ENCODE measurements at places on chromosomes 2 and 18.

DNA sequence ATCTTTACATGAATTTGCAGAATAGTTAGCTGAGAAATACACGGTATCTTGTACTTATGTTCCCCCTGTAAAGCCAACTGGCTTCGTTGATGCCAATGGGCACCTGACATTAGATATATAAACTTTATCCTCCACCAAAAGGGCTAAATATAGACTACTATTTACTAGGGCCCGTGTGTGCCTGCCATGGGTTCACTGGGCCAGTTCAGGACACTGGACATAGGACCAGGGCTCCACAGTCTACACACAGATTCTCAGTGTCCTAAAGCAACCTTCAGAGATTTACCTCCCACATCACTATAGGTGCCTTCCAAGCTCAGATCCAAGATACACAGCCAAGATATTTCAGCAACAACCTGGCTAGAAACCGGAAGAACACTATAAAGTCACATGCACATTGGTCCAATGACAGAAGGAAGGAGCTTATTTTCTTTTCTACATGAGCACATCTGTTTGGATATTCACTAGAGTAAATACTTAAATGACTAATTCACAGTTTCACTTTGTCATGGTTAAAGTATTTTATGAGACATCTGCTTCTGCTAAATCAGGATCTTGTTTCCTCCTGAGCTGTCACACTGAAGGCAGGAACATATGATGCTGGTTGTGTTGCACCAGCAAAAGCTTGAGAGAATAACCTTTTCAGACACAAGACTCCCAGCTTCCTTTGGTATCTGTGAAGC, 95.1 kb downstream of the MYO5B start:
- no peak for DNase-seq

GRCh38 chr2:236171680-236172254, 3.6 kb upstream of the GBX2 start:
- DNase-seq, result no peak

DNA sequence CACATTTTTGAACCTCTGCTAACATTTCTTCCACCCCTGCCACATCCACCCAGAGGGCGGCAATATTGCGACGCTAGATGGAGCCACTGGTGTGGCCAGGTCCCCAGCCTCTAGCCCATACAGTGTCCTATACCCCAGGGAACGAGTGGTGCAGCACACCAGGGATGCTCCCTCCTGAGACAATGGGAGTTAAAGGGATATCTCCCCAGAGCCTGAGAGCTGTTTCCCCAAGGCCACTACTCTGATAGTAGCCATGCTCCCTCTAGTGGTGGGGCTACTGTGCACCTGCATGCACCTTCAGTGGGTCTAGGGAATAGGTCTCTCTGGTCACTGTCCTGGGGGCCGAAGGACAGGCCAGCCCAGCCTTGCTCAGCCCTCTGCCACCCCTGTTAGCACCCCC, 336.4 kb upstream of the FSHR start:
- no peak for DNase-seq

DNA sequence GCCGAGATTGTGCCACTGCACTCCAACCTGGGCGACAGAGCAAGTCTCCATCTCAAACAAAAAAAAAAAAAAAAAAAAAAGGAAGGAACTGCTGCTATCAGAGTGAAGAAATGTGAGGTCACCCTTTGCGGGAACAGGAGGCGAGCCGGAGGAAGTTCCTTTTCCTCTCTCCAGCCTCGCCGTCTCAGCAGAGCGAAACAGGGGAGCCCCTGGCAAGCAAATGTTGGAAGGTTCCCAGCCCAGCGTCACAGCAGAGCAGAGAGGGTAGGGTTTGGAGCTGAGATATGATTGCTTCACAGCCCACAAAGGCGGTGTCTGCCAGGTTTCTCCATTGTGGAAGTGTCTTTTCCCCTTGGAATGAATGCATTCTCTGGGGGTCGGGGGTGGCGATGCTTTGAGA, 28.5 kb downstream of the SLC20A1 start:
- no peak for DNase-seq

- no peak for DNase-seq
Observed at GRCh38 chr2:16622399-16622968, 43.1 kb downstream of the CYRIA start.

GRCh38 chr2:155980941-155981560, 351.5 kb downstream of the NR4A2 start:
- DNase-seq, result no peak

GRCh38 chr18:37403100-37403781, 162.4 kb downstream of the CELF4 start:
- DNase-seq, result no peak
